ENCODE measurements at places on chromosomes 6 and 20. TPM values are rescaled to one million over a fixed set of nuclear protein-coding genes. Genes with fewer than 3 reads are reported as not detected.
A peak's percentile ranks its signal among the peaks of the same experiment; 100 is the strongest.

PLN gene
- total RNA-seq: not detected

LPA gene
- not detected for total RNA-seq

CLPSL2 gene
- total RNA-seq: not detected

SLC22A3 gene
- total RNA-seq: 0.18 TPM

AKAP12 gene
- 70.1 TPM for total RNA-seq

PPARD gene
- total RNA-seq: 38.7 TPM

EGFL8 gene
- total RNA-seq: 37.4 TPM

LGSN gene
- total RNA-seq: not detected

SLC35F1 gene
- total RNA-seq: 0.23 TPM

MUC22 gene
- total RNA-seq: not detected

GRCh38 chr20:33554914-33555420, 65.1 kb downstream of the CBFA2T2 start:
- no peaks in the 10 kb centered on the region for H3K4me1 ChIP-seq
- H3K27ac ChIP-seq: no peak overlapping the region
- DNase-seq: no peak
- H3K27me3 ChIP-seq: no peaks in the 10 kb centered on the region
- no peak overlapping the region for H3K4me3 ChIP-seq

DNA sequence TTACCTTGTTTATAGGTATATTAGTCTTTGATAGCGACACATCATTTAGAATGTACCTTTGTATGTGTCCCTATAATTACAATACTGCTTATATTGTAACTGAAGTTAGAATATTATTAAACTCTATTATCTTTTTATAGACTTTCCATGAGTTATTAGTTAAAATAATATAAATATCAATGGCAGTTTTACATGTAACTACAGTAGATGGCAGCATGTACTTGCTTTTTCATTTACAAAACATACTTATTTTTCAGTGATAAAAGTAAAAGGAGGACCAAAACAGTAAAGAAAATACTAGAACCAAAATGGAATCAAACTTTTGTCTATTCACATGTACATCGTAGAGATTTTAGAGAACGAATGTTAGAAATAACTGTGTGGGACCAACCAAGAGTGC, 364.3 kb downstream of the RIMS1 start:
- no peaks in the 10 kb centered on the region for H3K36me3 ChIP-seq
- no peak overlapping the region for H3K4me3 ChIP-seq
- H3K27ac ChIP-seq: no peak overlapping the region
- H3K27me3 ChIP-seq: no peaks in the 10 kb centered on the region
- H3K4me1 ChIP-seq: no peaks in the 10 kb centered on the region

GRCh38 chr6:971981-972640, 279.2 kb upstream of the EXOC2 start:
- no peak for DNase-seq
- no peaks in the 10 kb centered on the region for H3K4me1 ChIP-seq
- H3K4me3 ChIP-seq: no peak overlapping the region
- H3K27ac ChIP-seq: no peak overlapping the region
- no peaks in the 10 kb centered on the region for H3K36me3 ChIP-seq

DNA sequence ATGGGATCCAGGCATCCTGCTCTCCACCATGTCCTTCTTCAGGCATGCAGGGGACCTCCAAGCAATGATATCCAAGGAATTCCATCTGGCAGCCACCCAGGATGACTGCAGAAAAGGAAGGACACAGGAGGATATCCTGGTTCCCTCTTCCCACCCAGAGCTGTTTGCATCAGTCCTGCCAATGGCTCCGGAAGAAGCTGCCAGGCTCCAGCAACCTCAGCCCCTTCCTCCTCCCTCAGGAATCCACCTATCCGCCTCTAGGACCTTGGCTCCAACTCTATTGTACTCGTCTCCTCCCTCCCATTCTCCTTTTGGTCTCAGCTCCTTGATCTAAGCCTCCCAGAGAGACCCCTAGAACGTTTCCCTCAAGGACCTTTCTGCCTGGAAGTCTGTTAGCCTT, 733 bp upstream of the PSORS1C2 start:
- H3K4me3 ChIP-seq: peak overlapping the region; percentile 37
- H3K27ac ChIP-seq: peak overlapping the region; percentile 94
- H3K36me3 ChIP-seq: peaks cover 7% of the 10 kb centered on the region
- H3K4me1 ChIP-seq: peaks cover 25% of the 10 kb centered on the region
- DNase-seq: peak; percentile 38

GRCh38 chr6:99434702-99435530, 9.8 kb upstream of the PNISR start:
- H3K36me3 ChIP-seq: no peaks in the 10 kb centered on the region
- no peaks in the 10 kb centered on the region for H3K27me3 ChIP-seq
- no peak for DNase-seq
- H3K4me1 ChIP-seq: no peaks in the 10 kb centered on the region

DNA sequence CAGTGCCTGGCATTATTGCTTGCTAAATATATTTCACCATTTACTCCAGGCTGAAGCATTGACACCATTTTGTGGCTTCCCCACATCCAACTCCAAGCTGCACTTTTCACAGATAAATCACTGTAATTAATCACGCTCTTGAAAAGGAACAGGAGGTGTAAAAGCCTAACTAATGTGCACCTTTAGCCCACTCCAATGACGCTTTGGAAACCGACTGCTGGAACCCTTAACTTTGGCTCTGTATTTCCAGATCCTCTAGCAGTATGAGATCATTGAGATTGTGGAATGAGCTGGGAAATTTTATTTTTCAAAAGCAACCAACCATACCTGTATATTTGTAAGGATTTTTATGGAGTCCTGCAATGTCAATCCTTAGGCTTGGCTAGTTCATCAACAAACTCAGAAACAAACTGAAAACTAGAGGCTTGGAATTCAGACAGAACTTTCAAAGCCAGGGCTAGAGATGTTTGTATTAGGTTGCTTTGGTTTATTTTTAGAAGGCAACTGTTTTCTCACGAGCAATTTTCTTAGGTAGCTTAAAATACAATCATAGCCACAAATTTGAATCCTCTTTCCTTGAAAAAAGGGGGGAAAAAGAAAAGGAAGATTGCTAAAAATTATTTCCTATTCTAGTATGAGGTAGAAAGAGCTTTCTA, 52.8 kb upstream of the UTRN start:
- H3K27ac ChIP-seq: no peak overlapping the region
- no peaks in the 10 kb centered on the region for H3K36me3 ChIP-seq
- DNase-seq: no peak
- no peaks in the 10 kb centered on the region for H3K27me3 ChIP-seq
- H3K4me1 ChIP-seq: peaks cover 4% of the 10 kb centered on the region

- DNase-seq: no peak
- H3K4me3 ChIP-seq: no peak overlapping the region
- no peak overlapping the region for H3K27ac ChIP-seq
- H3K27me3 ChIP-seq: no peaks in the 10 kb centered on the region
Measured at GRCh38 chr6:35624341-35625070, 64.2 kb downstream of the FKBP5 start.

GRCh38 chr6:33075208-33075567, 602 bp upstream of the HLA-DPB1 start:
- DNase-seq: no peak
- H3K27me3 ChIP-seq: peaks cover 4% of the 10 kb centered on the region
- no peak overlapping the region for H3K27ac ChIP-seq
- H3K36me3 ChIP-seq: no peaks in the 10 kb centered on the region
- H3K4me3 ChIP-seq: no peak overlapping the region
- H3K4me1 ChIP-seq: peaks cover under 1% of the 10 kb centered on the region

DNA sequence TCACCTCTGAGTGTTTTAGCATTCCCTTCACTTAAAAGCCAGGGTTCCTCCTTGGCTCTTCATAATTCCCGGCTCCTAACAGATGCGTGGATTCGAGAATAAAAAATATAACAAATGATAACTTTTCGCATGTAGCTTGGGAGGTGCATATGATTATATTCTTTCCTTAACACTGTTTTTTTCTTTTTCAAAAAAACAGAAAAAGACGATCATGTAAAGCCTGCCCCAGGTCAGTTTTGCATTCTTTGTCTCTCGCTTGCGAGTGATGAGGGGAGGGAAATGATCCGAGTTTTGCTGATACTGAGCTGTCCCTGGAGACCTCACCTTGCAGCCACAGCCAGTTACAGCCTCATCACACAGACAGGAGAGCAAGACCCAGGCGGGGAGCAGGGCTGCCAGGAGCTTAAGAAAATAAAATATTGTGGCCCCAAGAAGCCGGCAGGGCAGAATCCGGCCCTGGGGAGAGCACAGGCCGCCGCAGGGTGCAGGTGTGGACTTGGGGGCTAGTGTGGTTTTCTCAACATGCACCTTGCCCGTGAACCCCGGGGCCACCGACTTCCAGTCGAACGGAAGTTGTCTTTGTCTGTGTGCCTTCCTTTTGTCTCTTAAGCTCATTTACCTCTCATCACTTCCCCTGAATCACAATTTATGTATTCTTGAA, 301.8 kb downstream of the TAF4 start:
- peaks cover 2% of the 10 kb centered on the region for H3K27me3 ChIP-seq
- no peak overlapping the region for H3K27ac ChIP-seq
- H3K4me1 ChIP-seq: no peaks in the 10 kb centered on the region
- DNase-seq: no peak

DNA sequence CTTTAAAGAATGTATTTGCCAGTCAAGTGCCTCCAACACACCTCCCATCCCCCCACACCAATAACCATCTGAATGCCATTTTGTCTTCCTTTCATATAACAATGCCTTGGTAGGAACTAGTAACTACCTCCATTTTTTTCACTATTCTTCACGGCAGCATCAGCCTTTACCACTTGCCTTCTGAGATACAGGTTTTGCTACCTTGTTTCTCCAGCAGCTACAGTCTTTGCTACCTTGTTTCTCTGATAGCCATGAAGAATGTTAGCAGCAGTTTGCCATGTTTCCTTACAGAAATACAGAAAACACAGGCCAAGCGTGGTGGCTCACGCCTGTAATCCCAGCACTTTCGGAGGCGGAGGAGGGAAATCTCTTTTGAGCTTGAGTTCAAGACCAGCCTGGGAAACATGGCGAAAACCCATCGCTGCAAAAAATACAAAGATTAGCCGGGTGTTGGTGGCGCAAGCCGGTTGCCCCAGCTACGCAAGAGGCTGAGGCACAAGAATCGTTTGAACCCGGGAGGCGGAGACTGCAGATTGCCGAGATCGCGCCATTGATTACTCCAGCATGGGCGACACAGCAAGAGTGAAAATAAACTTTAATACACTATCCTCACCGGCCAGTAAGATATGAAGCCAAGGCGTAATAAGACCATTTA, 100.9 kb downstream of the HFE start:
- peak overlapping the region; percentile 91 for H3K4me3 ChIP-seq
- peak overlapping the region; percentile 94 for H3K27ac ChIP-seq
- peaks cover 21% of the 10 kb centered on the region for H3K4me1 ChIP-seq
- no peaks in the 10 kb centered on the region for H3K36me3 ChIP-seq
- DNase-seq: no peak
- peaks cover 15% of the 10 kb centered on the region for H3K27me3 ChIP-seq

Data from endothelial cell (in vitro differentiated cells).